M059J (cell line): ENCODE measurements at places on chromosomes 1 and 21. TPM values are rescaled to one million over a fixed set of nuclear protein-coding genes. Genes with fewer than 3 reads are reported as not detected.

GRCh38 chr1:10338047-10338446 is 60.8 kb upstream of the PGD start:
- peak; percentile 40 for DNase-seq

DNA sequence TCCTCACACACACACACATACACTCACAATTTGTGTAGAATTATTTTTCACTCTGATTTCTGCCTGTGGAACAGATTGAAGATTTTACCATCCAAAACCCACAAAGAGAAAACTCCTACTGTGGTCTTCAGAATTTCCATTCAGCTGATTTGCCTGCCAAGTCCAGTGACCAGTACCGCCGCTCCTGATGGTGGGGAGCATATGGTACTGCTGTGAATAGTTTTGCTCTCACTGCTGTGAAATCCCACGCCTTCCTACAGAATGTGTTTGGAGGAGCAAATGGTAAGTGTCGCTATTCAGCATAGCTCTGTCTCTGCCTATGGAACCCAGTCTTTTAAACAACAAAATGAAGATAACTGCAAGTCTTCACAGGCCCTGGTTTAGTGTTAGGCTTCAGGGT is 629.5 kb downstream of the LMO4 start:
- DNase-seq: no peak

GRCh38 chr1:244369256-244370057 is 82.3 kb downstream of the ADSS2 start:
- DNase-seq: no peak

DNA sequence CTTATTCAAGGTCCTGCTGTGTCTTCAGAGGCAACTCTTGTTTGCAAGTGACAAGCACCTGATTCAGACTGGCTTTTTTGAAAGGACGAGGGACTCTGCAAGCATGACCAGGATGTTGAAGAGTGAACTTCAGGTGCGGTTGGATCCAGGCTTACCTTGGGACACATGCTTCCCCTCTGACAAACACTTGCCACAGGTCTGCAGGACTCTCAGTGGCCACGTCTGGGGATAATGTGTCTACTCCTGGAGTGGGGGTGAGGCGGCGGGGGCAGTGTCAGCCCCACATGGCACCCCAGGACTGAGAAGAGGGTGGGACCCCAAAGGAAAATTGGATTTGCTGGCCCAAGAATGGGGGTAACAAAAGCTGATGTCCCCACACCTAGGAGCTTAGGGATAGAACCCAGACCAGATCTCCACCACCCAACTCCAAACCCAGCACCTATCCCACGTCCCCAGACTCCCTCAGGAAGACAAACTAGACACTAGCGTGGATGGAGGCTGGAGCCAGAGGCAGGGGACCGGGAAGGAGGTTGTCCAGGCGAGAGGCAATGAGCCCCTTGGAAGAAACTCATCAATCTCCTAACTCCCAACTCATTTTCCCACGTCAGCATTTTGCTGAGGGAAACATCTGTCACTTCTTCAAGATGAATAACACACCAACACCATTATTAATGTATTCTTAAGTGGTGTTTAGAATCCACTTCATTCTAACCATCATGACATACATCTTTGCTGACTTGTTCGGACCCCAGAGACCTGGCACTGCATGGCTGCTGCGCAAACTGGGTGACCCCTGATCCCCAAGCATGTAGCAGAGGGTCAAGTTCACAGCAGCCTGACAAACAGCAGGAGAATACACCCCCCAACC is 32.0 kb upstream of the LAPTM5 start:
- no peak for DNase-seq

DNA sequence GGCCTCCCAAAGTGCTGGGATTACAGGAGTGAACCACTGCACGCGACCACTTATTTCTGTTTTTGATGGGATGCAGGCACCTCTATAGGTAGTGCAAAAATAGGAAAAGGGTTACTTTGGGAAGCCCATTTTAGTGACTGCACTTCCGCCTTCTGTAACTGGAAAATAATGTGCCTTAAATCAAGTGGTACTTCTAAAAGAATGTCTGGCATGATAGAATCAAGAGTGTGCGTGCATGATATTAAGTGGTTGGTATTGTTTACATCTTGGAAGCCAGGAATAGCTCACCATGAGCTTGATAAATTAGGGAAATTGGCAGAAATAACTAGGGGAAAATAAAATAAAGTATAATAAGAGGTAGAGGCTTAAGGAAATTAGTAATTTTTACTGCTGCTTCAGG is 1067.0 kb downstream of the ADGRL2 start:
- peak; percentile 69 for DNase-seq

GRCh38 chr21:42527489-42528158 is 14.0 kb downstream of the SLC37A1 start:
- no peak for DNase-seq

- DNase-seq: no peak
Observed at GRCh38 chr1:186768906-186769305, 59.8 kb upstream of the PLA2G4A start.

- no peak for DNase-seq
Observed at GRCh38 chr1:193448682-193449461, 262.5 kb upstream of the B3GALT2 start.

DNA sequence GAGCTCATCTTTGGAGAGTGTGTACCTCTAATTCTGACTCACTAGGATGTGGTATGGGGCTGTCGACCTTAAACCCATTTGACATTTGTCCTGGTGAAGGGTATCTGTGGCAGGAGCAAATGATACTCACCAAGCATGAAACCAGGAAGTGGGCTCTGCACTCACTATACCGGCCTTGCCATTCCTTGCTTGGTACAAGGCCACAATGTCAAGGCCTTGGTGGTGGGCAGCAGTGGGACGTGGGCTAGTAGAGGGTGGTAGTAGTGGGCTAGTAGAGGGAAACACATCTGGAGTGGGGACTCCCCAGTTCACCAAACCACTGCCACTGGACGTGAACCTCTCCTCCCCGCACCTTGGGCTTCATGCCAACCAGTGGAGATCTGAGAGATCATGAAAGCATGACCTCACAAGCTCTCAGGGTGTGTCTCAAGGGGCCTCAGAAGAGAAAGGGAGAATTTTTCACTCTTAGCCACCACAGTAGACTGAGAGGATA is 11.5 kb downstream of the TNFSF4 start:
- peak; percentile 38 for DNase-seq

DNA sequence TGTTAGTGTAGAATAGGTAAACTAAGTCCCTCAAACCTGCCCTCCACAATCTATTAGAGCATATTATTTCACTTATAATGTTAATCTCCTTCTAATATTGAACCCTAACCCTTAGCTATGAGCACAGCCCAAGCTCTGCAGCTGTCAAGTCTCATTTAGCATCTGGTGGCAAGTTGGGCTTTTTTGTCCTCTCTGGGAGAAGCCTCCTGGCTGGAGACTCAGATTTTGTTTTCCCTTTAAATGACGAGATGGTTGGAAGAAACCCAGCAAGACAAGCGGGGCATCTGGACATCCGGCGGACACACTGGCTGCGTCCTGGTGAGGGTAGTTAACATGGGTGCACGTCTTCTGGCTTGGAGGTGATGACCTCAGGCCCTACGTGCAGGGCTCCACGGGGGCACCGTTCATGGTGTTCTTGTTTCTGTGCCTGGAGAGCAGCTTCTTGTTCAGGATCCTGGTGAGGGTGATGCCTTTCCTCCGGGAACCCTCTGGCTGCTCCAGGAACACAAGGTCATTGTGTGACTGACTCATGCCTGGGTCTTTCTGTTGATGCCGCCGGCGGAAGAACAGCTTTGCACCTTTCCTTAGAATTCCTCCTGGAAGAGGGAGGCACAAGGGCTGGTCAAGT is 9.7 kb upstream of the PRDM15 start:
- no peak for DNase-seq

GRCh38 chr1:46687093-46687659 is 15.5 kb downstream of the TEX38 start:
- DNase-seq: peak; percentile 81

GRCh38 chr1:214327514-214327913 is 46.6 kb downstream of the SMYD2 start:
- peak; percentile 19 for DNase-seq

DNA sequence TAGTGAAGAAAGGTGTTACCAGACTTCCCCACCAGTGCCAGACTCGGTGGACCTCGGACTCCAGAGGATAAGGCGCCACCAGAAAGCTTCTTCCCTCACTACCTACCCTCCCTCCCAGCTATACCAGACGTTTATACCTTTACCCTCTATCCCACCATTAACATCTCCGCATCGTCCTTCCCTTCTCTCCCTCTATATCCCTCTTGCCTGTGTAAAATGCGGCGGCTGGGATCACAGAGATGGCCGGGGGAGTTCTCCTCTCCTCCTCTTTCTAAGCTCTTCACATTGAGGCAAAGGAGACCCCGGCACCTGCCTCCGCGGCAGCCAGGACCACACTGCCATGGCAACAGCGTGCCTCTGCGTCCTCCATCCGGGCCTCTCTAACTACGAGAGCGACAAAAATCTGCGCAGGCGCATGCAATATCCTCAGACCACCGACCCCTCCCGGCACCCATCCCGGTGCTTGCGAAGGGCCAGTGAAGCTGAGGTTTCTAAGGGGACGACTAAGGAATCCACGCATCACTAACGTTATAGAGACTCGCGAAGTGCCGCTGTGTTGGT is at the start of gene CCDC181:
TSS of gene CCDC181 (minus strand) at position 394 of the 561 bp plus-strand sequence. CDS start 2,547 bp downstream, outside the sequence.
- peak; percentile 60 for DNase-seq

DNA sequence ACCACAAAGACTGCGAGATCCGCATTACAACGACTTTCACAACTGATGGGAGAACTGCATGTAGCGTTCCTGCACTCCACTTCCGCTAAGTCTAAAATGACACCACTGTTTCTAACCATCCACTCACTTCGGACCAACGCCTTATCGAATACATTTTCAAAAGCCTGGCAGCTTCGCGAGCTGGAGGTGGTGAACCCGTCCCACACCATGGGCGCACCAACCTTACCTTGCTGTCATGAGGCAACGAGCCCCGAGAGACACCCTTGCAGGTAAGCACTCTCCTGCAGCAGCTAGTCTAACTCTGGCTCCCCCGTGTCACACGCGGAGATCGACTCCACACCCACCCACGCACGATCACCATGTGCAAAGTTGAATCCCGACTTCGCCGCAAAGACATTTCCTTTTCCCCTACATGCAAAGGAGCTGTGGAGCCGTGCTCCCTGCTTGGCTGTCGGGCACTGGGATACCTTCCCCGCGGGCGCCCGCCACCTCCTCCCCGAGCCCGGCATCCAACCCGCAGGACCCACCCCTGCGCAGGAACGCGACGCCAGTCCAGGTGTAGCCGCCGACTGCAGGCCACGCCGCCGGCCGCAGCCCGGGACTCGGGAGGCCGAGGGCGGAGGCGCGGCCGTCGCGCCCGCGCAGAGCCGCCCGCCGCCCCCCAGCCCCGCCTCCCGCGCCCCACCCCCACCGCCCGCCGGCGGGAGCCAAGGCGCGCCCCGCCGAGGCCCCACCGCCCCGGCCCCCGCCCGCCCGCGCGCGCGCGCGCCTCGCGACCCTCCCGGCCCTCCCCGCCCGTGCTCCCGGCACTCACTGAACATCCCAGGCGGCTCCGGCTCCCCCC is 629 bp downstream of the TAF5L start:
- DNase-seq: peak; percentile 56

- no peak for DNase-seq
Observed at GRCh38 chr1:53514436-53514835, 55.2 kb downstream of the DMRTB1 start.

DNA sequence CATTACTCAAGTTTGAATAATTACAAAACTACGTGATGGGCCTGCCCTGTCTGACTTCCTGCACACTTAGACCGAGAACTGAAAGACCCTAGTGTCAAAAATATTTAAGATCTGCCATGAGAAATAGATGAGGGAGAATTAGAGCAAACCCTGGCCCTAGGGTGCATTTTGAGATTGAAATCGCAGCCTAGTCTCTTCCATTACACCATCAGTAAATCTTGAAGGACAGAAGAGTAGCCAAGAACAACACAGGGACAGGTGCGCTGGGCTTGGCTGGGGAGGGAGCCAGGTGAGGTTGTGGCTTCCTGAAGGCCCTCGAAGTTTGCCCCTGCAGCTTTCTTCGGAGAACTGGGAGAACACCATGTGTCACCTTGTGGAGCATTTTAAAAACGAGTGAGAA is 36.7 kb upstream of the KIF26B start:
- DNase-seq: no peak

DNA sequence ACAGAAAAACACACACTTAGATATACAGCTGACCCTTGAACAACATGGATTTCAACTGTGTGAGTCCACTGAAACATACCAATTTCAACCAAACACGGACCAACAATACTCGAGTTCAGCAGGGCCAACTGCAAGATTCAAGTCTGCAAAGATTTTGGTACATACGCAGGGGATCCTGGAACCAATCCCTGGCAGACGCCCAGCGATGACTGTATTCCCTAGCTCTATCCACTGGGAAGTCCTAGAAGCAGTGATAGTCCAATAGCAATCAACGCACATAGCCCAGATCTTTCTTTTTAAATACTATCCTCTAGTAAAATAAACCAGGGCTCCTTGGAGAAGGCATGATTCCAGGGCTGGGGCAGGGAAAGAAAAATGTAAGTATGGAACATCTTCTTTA is 9.0 kb downstream of the DDX59 start:
- DNase-seq: no peak

- peak; percentile 94 for DNase-seq
Observed at GRCh38 chr21:36069713-36070583, at the start of gene CBR1. Gene CBR1 (plus strand): TSS chr21:36070024. CDS start chr21:36070116, 92 bp downstream.

DNA sequence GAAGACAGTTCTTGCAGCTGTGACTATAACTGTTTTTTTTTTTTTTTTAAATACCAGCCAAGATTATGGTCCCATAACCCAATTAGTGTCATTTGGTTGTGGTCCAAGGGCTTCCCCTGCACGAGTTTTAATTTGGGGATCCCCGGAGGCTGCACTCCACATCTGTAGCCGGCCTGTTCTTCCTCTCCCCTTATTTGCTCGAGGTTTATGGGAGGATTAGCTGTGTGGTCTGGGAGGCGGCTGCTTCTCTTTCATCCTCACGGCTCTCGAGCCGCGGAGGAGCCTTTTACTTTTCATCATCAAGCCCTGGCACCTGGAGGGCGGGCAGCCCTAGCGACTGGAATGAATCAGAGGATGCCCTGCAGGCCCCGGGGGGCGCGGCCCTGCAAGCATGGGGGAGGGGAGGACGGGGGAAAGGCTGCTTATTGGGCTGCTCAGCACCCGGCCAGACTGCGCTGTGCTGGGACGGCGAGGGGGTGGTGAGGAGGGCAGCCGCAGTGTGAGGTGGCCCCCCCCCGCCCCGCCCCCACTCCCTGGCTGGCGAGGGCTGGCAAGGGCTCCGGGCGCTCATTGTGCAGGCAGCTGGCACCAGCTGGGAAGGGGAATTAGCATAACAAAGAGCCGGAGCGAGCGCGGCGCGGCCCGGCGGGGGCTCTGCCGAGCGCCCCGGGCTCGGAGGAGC is 18.5 kb downstream of the SERTAD4 start:
- DNase-seq: peak; percentile 92

GRCh38 chr1:226649780-226650179 is 89.3 kb downstream of the ITPKB start:
- peak; percentile 37 for DNase-seq

NPPB gene
- 7.0 and 20.0 TPM in 2 replicates for total RNA-seq

AIRE gene
- not detected in 2 replicates for total RNA-seq

PLA2G2C gene
- total RNA-seq: not detected in 2 replicates

CRYZL1 gene
- total RNA-seq: 9.0 and 23.8 TPM in 2 replicates

NLRP3 gene
- total RNA-seq: 7.4 and 9.2 TPM in 2 replicates

BRINP2 gene
- 0.17 TPM in 1 of 2 replicates, not detected in the other for total RNA-seq

MAP3K6 gene
- 9.2 and 18.1 TPM in 2 replicates for total RNA-seq
